ENCODE measurements at places on chromosomes 7 and 10.

GRCh38 chr10:126187399-126187798, 200.9 kb downstream of the ADAM12 start:
- ATAC-seq: no peak

DNA sequence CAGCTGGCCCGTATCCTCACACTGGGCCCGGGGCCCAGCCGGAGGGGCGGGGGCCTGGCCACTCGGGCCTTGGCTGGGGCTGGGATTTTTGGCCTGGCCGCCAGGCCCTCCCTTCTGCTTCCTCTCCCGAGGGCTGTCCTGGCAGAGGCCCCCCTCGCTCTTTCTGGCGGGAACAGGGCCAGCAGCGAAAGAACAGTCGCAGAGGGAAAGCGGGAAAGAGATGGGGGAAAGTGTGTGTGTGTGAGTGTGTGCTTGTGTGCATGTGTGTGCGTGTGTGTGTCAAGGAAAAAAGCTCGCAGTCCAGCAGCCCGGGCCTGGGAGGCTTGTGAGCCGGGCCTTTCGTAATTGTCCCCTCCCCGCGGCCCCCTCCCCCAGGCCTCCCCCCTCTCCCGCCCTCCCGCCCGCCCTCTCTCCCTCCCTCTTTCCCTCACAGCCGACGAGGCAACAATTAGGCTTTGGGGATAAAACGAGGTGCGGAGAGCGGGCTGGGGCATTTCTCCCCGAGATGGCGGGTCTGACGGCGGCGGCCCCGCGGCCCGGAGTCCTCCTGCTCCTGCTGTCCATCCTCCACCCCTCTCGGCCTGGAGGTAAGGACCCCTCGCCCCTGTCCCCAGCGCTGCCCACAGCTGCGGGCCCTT, at the start of gene ELN:
Gene ELN (plus strand): TSS at position 491 of the 638 bp plus-strand sequence. CDS start 15 bp downstream, at position 506.
- no peak for ATAC-seq

DNA sequence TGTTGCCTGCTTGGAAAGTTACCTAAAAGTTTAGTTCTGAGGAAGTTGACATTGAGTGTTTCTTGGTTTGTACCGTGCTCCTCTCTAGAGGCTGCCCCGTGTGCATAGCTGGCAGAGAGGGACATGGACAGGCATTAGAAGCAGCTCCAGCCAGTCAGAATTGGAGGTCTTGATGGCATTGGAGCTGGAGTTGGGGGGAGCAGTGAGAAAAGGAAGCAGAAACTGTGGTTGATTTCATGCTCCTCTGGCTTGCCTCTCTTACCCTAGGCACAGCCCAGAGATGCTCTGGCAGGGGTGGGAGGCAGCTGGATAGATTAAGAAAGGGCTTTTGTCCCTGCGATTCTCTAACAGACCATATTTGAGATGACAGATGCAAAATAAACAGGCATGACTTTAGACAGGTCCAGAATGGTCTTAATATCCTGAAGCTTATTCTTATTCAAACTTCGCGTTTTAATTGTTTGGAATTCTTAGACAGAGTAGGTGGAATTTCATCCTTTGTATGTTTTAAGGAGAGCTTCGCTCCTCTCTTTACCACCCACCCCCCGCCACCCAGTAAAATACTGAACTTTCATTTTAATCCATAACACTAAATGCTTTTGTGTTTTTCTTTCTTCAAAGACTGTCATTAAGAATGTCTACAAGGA, 73.5 kb upstream of the GLCCI1 start:
- no peak for ATAC-seq

GRCh38 chr10:118203461-118203860, 138.7 kb downstream of the FAM204A start:
- ATAC-seq: no peak

GRCh38 chr10:131805696-131806095, 95.1 kb upstream of the PPP2R2D start:
- ATAC-seq: no peak

- ATAC-seq: no peak
Measured at GRCh38 chr10:19302117-19302516, 253.5 kb downstream of the MALRD1 start.

- no peak for ATAC-seq
Measured at GRCh38 chr7:132141109-132141508, 435.2 kb downstream of the PLXNA4 start.

GRCh38 chr10:129135624-129136023, 331.4 kb upstream of the MGMT start:
- ATAC-seq: no peak

DNA sequence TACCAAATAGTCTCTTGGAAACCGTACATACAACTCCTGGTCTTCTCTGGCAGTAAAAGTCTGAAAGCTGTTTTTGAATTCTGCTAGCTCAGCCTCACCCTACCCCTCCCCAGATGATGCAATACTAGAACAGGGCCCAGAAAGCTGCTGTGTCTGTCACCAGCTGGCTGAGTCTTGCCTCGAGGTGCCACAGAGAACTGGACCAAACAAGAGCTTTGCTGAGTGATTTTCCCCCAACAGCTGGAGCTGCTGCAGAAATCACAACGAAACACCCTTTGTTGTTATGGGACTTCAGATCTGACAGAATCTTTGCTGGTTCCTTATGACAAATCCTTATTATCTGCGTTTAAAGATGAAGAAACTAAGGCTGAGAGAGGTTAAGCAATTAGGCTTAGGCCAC, 134.1 kb downstream of the SPAG6 start:
- ATAC-seq: no peak

- peak; percentile 73 for ATAC-seq
Measured at GRCh38 chr7:205115-206010, 13.0 kb downstream of the FAM20C start.

- no peak for ATAC-seq
Measured at GRCh38 chr7:82373926-82374635, 69.5 kb downstream of the CACNA2D1 start.

- no peak for ATAC-seq
Measured at GRCh38 chr10:48623607-48624132, 18.8 kb upstream of the ARHGAP22 start.

DNA sequence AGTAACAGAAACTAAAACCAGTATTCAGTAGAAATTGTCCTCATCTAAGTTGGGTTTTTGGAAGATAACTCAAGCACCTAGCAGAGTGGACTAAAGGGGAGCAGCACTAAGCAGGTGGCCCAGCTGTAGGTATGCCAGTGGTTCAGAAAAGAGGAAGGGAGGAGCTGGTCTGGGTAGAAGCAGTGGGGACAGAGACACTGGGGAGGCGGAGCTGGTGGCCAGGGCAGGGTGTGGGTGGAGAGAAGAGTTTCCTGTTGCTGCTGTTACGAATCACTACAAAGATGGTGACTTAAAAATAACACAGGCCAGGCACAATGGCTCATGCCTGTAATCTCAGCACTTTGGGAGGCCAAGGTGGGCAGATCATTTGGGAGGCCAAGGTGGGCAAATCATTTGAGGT, 136.2 kb downstream of the WDR11 start:
- peak; percentile 55 for ATAC-seq

- peak; percentile 53 for ATAC-seq
Measured at GRCh38 chr7:128110641-128111364, 79.6 kb upstream of the LRRC4 start.

- ATAC-seq: no peak
Measured at GRCh38 chr10:43649185-43649523, 473 bp upstream of the ZNF32 start.

DNA sequence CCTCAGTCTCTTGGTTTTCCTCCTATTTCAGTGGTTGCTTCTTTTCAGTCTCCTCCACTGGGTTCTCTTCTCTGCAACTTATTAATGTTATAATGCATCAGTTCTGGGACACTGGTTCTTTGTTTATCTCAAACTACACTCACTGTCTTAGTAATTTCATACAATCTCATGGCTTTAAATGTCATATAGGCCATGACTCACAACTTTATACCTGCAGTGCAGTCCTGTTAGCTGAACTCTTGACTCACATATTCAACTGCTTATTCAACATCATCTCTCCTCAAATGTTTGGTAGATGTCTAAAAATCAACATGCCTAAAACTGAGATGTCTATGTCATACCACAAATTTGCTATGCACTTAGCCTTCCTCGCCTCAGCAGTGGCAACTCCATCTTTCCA, 101.2 kb upstream of the PALS2 start:
- ATAC-seq: no peak

DNA sequence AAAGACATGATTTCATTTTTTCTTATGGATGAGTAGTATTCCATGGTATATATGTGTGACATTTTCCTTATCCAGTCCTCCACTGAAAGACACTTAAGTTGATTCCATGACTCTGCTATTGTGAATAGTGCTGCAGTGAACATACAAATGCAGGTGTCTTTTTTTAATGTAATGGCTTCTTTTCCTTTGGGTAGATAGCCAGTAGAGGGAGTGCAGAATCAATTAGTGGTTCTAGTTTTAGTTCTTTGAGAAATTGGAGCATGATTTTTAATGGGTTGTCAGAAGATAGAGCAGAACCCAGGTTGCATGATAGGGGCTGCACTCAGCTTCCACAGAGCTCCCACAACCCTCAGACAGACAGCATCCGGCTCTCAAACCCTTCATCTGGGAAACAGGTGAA, 152.9 kb upstream of the PLXDC2 start:
- ATAC-seq: no peak

All from stimulated activated memory B cell treated with anti-CD40 and anti-IgM and Interleukin-4, amounts not matched to agents 10 μg/mL and 1 μg/mL and 100 μg/mL, for 72 hours (primary cell).